ENCODE measurements at places on chromosomes 1 and 21. TPM values are rescaled to one million over a fixed set of nuclear protein-coding genes. Genes with fewer than 3 reads are reported as not detected.
A peak's percentile ranks its signal among the peaks of the same experiment; 100 is the strongest.

The AKNAD1 gene
- 0.98 TPM for total RNA-seq

The FCRL1 gene
- not detected for total RNA-seq

GRCh38 chr1:88655685-88656299, 28.3 kb upstream of the PKN2 start:
- DNase-seq, result no peak

DNA sequence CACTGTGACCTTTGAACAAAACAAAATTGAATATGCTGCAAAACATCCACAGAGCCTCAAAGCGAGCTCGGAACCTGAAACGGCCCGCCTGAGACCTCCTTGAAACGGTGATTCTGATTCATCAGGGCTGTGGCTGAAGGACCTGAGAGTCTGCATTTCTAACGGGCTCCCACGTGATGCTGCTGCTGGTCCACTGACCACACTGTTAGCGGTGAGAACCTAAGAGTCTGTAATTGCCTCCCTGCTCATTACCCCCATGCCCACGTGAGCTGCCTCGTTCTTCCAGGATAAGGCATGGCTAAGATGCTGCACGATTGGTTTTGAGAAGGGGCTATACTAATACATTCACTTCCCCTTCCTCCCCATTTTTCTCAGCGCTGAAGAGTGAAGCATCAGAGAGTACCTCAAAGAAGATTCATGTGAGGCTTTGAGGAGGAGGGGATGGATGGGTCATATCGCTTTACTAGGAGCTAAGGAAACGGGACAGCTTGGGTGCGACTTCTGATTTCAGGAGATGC, 9.7 kb downstream of the TLR5 start:
- no peak for DNase-seq

DNA sequence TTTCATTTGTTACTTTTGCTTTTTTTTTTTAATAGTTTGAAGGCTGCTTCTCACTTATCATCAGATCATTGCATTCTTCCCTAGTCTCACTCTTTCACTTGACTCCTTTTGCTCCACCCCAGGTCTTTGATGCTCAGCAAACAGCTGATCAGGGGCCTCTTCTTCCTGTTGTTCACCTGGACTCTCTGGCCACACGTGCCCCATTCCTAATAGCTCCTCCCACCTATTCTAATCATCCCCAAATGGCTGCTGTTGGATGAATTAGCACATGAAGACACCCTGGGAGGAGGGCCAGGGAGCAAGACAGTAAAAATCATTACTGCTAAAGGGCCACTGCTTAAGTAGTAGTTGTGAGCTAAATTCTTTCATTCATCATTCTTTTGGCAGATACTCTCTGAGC, 119.5 kb downstream of the MAB21L3 start:
- DNase-seq, result no peak

- DNase-seq, result no peak
Measured at GRCh38 chr1:232459826-232460225, 170.1 kb downstream of the SIPA1L2 start.

DNA sequence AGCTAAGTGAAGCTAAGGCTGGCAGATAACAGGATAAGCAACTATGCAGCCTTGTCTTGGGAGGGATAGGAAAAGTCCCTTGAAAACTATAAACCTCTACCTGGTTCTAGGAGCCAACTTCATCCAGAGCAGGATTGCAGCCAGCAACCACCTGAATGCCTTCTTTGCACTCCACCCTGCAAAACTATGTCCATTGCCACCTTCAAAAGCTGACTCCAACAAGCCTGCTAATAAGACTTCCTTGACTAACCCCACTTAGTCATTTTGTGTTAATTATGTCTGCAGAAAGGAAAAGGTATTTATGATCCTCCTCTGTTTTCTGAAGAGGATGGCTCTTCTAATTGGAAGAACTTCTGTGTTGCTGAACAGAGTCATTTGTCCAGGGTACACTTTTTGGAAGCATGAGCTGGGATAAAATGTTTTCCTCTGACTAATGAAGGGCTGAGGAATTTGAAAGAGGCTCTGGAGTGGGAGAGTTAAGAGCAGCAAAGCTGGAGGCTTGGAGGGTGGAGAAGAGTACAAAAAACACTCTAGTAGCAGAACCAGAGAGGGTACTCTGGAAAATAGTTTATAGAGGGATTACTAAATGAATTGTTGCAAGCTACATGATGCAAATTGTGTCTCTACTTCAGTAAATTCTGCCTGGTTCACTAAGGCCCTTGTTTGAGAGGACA, 9.6 kb upstream of the RIMKLA start:
- DNase-seq, result no peak

GRCh38 chr1:181117648-181118449, 29.3 kb downstream of the IER5 start:
- no peak for DNase-seq

DNA sequence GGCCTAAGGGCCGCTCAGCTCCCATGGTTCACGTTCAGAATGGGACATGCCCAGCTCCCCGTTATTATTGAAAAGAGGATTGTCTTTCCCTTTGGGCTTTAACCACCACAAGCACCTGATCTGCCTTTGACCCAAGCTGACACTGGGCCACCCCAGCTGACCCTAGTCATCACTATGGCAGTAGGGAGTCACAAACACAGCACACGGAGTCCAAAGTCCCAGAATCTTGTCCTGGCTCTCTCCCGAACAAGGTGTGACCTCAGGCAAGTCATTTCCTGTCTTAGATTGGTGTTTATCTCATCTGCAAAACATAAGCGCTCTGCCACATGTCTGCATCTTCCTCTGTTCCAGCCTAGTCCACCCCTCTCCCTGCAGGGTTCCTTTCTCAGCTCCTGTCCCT, 31.5 kb downstream of the IGFN1 start:
- DNase-seq, result no peak

DNA sequence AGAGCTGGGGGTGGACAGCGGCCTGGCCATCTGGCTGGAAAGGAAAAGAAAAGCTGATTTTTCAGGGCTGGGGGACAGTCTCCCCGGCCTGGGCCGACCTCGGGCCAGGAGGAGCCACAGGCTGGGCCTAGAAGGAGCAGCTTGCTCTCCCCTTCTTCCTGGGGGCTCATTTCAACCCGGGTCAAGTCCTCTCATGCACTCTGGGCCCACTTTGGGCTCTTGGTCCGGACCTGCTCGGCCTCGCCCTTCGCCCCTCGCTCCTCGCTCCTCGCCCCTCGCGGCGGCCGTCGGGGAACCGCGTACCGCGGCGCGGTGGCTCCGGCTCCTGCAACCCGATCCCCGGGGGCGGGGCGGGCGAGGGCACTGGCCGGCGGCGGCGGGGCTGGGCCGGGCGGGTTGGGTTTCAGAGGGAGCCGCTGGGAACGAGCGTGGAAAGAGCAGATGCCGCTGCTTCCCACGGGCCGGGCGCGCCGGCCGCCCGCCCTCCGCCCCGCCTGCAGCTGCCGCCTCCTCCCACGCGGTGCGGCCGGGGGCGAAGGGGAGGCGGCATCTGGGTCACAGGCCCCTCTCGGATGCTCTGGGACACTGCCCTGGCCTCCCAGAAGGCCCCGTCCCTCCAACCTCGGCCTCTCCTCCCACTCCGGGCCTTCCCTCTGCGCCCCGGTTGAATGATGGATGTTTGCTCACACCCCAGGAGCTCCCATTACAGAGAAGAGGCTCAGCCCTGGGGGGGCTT, 6.6 kb downstream of the HEYL start:
- peak; percentile 75 for DNase-seq

- DNase-seq, result no peak
Measured at GRCh38 chr1:65526049-65526556, 105.6 kb downstream of the LEPR start.

DNA sequence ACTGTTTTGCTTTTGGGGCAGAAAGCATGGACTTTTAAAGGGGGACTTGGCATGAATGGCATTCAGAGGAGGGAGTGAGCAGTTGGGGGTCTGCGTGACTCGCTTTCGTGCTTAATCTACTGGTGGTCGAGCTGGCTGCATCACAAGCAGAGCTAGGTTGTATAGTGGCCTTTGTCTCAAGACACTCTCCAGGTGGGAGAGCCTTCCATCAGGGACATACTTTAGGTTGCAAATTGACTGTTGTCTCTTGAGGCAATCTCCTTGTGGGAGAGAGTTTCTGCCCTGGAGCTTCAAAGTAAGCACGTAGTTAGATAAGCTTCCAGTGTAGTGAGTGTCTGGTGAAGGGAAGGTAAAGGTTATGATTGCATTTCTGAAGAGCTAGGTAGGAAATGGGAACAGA, 93.9 kb downstream of the C1orf21 start:
- no peak for DNase-seq

GRCh38 chr1:192615055-192615454, 20.9 kb upstream of the RGS13 start:
- DNase-seq, result no peak

Measured in uterus (tissue), 4 donors.